Activated CD4-positive, alpha-beta T cell treated with anti-CD3 and anti-CD28 coated beads, Interleukin-2, amount 10 ng/mL, durations not matched to agents 24 days and 14 days (primary cell): ENCODE measurements at places on chromosomes 2 and 18.

DNA sequence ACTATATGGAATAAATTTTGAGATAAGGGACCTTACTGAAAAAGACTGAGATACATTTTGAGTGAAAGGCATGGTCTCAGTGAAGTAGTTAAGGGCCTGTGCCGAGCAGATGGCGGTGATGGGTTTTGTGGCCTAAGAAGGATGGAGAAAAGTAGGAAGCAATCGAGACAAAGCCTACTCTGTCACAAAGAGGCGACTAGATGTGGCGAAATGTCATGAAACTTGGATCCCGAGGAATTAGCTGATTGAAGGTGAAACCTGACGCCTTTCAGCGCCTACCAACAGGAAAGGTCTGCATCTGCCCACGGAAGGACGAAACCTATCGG, 558 bp upstream of the CEP192 start:
- H3K36me3 ChIP-seq = peaks cover 12% of the 10 kb centered on the region
- H3K27ac ChIP-seq = peak overlapping the region; percentile 92
- DNase-seq = no peak
- H3K27me3 ChIP-seq = no peaks in the 10 kb centered on the region
- peak overlapping the region; percentile 94 for H3K4me3 ChIP-seq
- peaks cover 16% of the 10 kb centered on the region for H3K4me1 ChIP-seq

DNA sequence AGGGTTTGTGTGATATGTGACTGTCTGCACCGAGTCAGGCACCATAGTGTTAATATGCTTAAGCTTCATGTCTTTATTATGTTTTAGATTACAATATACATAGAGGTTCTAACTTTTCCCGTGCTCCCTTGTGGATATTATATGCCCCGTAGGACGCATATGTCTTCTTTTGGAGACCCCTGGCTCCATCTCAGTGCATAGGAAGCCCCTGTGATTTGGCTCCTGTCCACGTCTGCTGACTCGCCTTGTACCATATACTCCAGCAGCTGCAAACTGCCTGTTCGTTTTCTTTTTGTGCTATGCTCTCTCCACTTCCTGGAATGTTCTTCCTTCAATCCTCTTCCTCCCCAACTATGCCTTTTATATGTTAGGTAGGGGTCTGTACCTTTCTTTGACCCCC, 110.9 kb downstream of the PTRHD1 start:
- no peaks in the 10 kb centered on the region for H3K27me3 ChIP-seq
- DNase-seq = no peak
- no peak overlapping the region for H3K27ac ChIP-seq
- no peak overlapping the region for H3K4me3 ChIP-seq
- no peaks in the 10 kb centered on the region for H3K4me1 ChIP-seq

DNA sequence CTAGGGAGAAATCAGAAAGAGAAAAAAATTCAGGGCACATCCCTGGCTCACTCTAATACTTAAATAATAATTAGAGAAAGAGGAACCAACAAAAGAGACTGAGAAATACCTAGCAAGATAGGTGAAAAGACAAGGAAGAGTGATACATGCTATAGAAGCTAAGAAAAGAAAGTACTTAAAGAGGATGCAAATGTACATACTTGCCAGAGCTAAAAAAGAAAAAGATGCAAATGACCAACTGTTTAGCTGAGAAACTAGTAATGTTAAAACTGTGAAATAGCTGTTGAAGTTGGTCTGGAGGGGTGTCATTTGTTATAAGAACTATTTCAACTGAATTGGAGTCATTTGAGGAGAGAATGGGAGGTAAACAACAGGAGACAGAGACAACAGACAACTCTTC, 412.2 kb downstream of the SPAG16 start:
- no peak for DNase-seq
- H3K27me3 ChIP-seq = no peaks in the 10 kb centered on the region
- no peak overlapping the region for H3K27ac ChIP-seq

DNA sequence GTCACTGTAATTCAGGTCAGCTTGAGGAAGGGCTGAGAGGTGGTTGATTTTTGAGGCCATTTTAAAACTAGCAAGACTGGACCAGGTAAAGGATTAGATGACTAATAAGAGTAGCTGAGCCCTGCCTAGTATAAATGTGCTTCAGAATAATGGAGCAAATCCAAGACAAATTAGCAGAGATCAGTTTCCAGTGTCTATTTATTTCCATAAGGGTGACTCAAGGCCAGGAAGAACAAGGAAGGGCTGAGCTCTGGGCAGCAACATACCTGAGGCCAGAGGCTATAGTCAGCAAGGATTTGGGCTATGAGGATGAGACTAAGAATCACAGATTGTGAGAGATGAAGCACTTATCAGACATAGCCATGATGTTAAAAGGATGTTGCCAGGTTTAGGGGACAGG, 339.0 kb upstream of the LRRTM1 start:
- H3K4me1 ChIP-seq = no peaks in the 10 kb centered on the region
- no peak overlapping the region for H3K4me3 ChIP-seq
- no peaks in the 10 kb centered on the region for H3K27me3 ChIP-seq
- no peaks in the 10 kb centered on the region for H3K36me3 ChIP-seq
- no peak for DNase-seq
- no peak overlapping the region for H3K27ac ChIP-seq

- no peak overlapping the region for H3K27ac ChIP-seq
- no peaks in the 10 kb centered on the region for H3K36me3 ChIP-seq
- no peaks in the 10 kb centered on the region for H3K27me3 ChIP-seq
Observed at GRCh38 chr2:116094196-116094595, 1651.8 kb downstream of the DPP10 start.

- no peak overlapping the region for H3K4me3 ChIP-seq
- DNase-seq = no peak
- no peaks in the 10 kb centered on the region for H3K4me1 ChIP-seq
- H3K27ac ChIP-seq = no peak overlapping the region
- H3K27me3 ChIP-seq = no peaks in the 10 kb centered on the region
Observed at GRCh38 chr2:223019987-223020717, 31.8 kb upstream of the KCNE4 start.

DNA sequence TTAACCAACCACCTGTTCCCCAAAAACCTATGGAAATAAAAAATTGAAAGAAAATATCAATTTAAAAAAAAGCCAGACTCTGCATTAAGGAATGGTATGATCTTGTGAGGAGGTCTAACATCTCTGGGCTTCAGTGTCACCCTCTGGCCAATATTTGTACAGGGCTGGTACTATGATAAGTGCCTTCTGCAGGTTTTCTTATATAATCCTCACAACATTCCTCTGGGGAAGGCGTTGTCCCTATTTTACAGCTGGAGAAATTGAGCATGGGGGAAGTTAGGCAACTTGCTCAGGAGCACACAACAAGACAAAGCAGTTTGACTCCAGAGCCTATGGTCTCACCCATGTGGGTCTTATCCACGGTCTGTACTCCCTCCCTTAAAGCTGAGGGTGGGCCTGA, 86.0 kb downstream of the ZBTB7C start:
- H3K36me3 ChIP-seq = no peaks in the 10 kb centered on the region
- H3K27ac ChIP-seq = no peak overlapping the region
- no peak for DNase-seq
- no peaks in the 10 kb centered on the region for H3K4me1 ChIP-seq
- peaks cover 9% of the 10 kb centered on the region for H3K27me3 ChIP-seq
- H3K4me3 ChIP-seq = no peak overlapping the region

DNA sequence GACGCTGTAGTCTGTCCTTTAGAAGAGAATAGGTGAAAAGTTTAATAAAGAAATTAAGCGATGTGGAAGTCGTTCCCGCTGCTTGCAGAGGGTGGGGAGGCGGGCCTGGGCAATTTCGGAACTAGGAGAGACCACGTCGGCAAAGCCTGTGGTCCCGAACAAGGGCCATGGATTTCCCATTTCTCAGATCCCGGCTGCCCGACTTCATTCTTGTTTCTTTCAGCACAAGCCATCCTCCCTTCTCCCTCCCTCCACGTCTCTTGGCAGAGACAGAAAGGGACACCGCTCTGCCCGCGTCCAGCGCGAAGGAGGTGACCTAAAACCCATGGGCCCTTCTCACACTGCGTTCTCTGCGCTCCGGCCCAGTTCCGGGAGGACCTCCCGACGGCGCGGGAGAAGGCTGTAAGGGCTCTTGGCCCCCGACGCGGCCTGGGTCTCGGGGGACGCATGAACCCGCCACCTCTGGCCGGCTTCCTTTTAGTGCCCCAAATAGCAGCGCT, 2.2 kb upstream of the BCL2L11 start:
- H3K4me1 ChIP-seq = peaks cover 34% of the 10 kb centered on the region
- peaks cover 24% of the 10 kb centered on the region for H3K36me3 ChIP-seq
- peaks cover 29% of the 10 kb centered on the region for H3K27me3 ChIP-seq
- no peak for DNase-seq
- H3K27ac ChIP-seq = peak overlapping the region; percentile 93
- H3K4me3 ChIP-seq = peak overlapping the region; percentile 96

DNA sequence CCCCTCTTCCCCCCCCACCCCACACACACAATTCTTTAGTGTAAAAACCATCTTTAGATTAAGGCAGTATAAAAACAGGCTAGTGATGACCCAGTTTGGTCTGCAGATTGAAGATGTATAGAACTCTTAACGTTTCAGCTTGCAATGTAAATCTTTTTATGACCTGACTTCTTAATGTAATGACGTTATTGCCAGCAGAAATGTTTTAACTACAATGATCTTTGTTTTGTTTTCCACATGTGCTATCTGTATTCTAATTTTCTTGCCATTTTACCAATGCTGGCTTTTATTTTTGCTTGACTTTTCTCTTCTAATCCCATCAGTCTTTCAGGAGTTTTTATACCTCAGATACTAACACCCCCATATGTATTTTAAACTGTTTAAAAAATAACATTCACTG, 25.2 kb downstream of the AGFG1 start:
- no peak for DNase-seq
- peaks cover 30% of the 10 kb centered on the region for H3K36me3 ChIP-seq
- no peak overlapping the region for H3K4me3 ChIP-seq
- H3K27me3 ChIP-seq = no peaks in the 10 kb centered on the region
- H3K4me1 ChIP-seq = peaks cover 9% of the 10 kb centered on the region
